ENCODE measurements at places on chromosomes 16 and 17. TPM values are rescaled to one million over a fixed set of nuclear protein-coding genes. Genes with fewer than 3 reads are reported as not detected.

The ANKS4B gene
- total RNA-seq, result not detected

The OR1E2 gene
- total RNA-seq, result not detected

The GJD3 gene
- total RNA-seq, result not detected

The AP2B1 gene
- 126 TPM for total RNA-seq

The SLC5A11 gene
- 0.18 TPM for total RNA-seq

The AOC3 gene
- total RNA-seq, result 0.78 TPM

The TSNAXIP1 gene
- 0.95 TPM for total RNA-seq

The KIF19 gene
- total RNA-seq, result not detected

The PLA2G10 gene
- total RNA-seq, result not detected

The ZNF287 gene
- 7.6 TPM for total RNA-seq

The QPRT gene
- total RNA-seq, result 105 TPM

The SALL1 gene
- not detected for total RNA-seq

The VWA3A gene
- total RNA-seq, result 0.03 TPM

The TBC1D3I gene
- total RNA-seq, result not detected

The HOXB8 gene
- total RNA-seq, result 0.10 TPM

The TNFRSF13B gene
- not detected for total RNA-seq

The SMARCD2 gene
- 144 TPM for total RNA-seq

The CLEC19A gene
- total RNA-seq, result not detected

The PYCARD gene
- total RNA-seq, result 17.2 TPM

The CRHR1 gene
- total RNA-seq, result not detected

The MSLN gene
- total RNA-seq, result 1.8 TPM

The CDYL2 gene
- 0.37 TPM for total RNA-seq

The LRRC75A gene
- 0.24 TPM for total RNA-seq

The RILP gene
- 9.5 TPM for total RNA-seq

The NPIPA7 gene
- 5.4 TPM for total RNA-seq

The ELOB gene
- total RNA-seq, result 178 TPM

The XAF1 gene
- not detected for total RNA-seq

The CD300E gene
- total RNA-seq, result not detected

The FAAP100 gene
- 37.1 TPM for total RNA-seq

The DLX4 gene
- 23.7 TPM for total RNA-seq

The MT1B gene
- total RNA-seq, result not detected

The MYH2 gene
- total RNA-seq, result not detected

The WSCD1 gene
- total RNA-seq, result 0.06 TPM

The ITPRIPL2 gene
- 26.0 TPM for total RNA-seq

The SULT1A2 gene
- total RNA-seq, result not detected

The FAM222B gene
- total RNA-seq, result 8.0 TPM

The HBQ1 gene
- total RNA-seq, result 1.1 TPM

The HCFC1R1 gene
- total RNA-seq, result 55.9 TPM

The SEPTIN1 gene
- 0.86 TPM for total RNA-seq

The PIK3R6 gene
- total RNA-seq, result not detected

The MT4 gene
- not detected for total RNA-seq

The CACNA1H gene
- total RNA-seq, result 21.8 TPM

The ITGAL gene
- not detected for total RNA-seq

The GUCY2D gene
- total RNA-seq, result 0.06 TPM

The RNF112 gene
- total RNA-seq, result not detected

The CA5A gene
- total RNA-seq, result not detected

The ABCA8 gene
- not detected for total RNA-seq

Measured in G401 (cell line).